Substantia nigra (tissue), 51 donors: ENCODE measurements at places on chromosomes 6 and 20.

DNA sequence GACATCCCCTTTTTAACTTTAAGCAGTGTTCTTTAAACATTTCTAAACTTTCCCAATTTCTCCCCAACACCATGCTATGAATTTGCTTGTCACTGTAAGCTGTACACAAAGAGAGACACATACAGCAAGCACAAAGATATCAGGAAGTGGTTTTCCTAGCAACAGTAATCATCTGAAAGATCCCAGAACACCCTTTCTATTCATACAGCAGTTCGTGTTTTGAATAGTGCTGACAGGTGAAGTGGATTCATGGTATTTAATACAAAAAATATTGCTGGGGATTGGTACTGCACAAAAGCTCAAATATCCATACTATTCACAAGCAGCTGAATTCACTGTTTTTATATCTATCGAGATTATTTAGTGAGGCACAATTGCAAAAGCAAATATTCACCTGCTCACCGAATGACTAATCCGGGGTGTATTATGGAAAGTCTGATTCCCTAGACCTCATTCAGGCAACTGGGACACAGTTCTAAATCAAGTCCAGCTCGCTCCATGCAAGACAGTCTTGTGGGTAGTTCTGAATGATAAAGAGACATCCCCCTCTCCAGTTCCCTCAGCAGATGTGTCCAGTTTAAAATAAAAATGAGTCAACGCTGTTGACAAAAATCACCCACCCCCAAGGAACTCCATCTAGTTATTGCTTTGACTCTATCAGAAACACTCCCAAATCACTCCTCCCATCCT, 107.1 kb upstream of the TSHZ2 start:
- DNase-seq: no peak

- no peak for DNase-seq
Measured at GRCh38 chr6:168834801-168835200, 393.8 kb downstream of the SMOC2 start.

DNA sequence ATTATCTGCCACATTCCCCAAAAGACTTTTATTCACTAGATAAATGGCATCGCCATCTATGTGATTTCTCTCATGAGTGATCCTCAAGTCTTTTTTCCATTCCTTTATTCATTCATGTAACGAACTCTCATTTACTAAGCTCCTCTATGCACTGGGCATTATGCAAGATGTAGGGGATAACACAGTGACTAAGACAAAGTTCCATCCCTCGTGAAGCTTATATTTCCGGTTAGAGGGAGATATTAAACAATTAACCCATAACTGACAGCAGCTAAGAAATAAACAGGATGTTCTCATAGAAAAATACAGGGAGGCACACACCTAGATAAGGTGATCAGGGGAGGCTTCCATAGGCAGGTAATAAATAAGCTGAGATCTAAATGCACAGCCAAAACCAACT, 17.2 kb upstream of the PREX1 start:
- DNase-seq: no peak

GRCh38 chr6:41519745-41520699, 26.2 kb upstream of the FOXP4 start:
- no peak for DNase-seq

- DNase-seq: no peak
Measured at GRCh38 chr20:43472671-43473380, 15.1 kb downstream of the SRSF6 start.

DNA sequence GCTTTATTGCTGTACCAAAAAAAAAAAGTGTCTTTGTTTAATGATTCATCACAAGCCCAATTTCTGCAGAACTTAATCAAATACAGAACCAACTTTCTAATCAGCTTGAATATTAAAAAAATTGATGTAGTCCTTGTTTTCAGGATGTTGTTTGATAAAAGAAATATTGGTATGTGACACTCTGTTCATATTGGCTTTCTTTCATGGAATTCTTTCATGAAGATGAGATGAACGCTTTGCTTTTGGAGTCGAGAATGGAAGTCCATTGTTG, 184.3 kb downstream of the ZNF217 start:
- no peak for DNase-seq

- no peak for DNase-seq
Measured at GRCh38 chr20:51505566-51505965, 37.0 kb downstream of the NFATC2 start.

DNA sequence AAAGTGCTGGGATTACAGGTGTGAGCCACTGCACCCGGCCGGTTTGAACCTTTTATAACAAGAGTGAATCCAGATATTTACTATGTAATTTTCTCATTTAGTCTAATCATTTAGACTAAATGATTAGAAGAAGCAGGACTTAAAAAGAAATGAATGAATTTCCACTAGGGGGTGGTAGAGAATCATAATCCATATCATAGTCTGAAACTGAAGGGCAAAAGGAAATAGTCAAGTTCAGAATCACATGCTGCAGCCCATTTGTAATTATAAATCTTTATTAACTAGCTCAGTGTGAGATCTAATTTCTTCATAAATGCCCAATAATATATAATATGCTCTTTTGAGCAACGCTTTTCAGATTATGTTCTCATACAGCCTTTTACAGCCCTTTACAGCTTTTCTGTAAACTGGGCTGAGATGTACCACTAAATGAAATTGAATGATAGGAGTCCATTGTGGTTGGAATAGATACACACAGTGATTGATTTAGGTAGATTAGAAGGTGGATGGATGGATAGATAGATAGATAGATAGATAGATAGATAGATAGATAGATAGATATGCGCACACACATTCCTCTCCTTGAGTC, 31.8 kb downstream of the PSMB9 start:
- no peak for DNase-seq

- DNase-seq: no peak
Measured at GRCh38 chr6:112087916-112088315, 525 bp downstream of the FAM229B start.

- DNase-seq: no peak
Measured at GRCh38 chr20:64027981-64028685, 7.8 kb upstream of the C20orf204 start.

DNA sequence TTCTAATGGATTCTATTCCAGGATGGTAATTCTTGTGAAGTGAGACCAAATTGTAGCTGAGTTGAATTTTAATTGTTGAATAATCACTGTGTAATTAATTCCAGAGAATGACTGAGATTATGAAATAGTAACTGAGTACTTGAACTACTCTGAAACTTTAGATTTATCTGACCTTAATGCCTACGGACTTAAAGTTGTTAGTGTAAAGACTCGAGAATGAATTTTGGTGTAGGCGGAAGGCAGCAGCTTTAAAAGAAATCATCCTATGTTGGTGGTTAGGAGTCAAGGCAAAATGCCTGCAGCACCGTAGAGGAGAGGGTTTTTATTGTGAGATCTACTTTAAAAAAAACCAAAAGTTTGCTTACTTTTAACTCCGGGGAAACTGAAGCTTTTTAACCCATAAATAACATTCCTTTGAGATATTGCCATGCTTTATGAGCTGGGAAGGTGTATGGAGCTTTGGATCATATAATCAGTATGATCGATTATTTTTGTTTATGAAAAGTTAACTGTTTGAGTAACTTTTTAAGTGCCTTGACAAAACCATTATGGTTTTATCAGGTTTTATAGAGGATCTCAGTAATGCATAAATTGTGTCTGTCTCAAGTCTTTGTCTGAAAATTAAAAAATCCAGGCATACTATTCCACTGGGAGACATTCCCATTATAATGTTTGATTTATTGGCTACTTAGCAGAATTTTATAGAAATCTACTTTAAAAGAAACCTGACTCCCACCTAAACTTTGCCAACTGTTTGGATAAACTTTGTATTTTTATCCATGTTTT, 46.1 kb downstream of the MYO6 start:
- DNase-seq: no peak

- no peak for DNase-seq
Measured at GRCh38 chr6:49563006-49563886, 12.8 kb downstream of the C6orf141 start.

- no peak for DNase-seq
Measured at GRCh38 chr6:28003059-28003458, 46.0 kb downstream of the OR2B6 start.

- no peak for DNase-seq
Measured at GRCh38 chr6:79369026-79369425, 134.5 kb upstream of the HMGN3 start.

- DNase-seq: no peak
Measured at GRCh38 chr6:29907637-29908340, 34.5 kb upstream of the HLA-A start.

- no peak for DNase-seq
Measured at GRCh38 chr6:129454488-129454887, 255.5 kb downstream of the ARHGAP18 start.

GRCh38 chr6:52325695-52326471, 36.1 kb upstream of the PAQR8 start:
- no peak for DNase-seq

- DNase-seq: no peak
Measured at GRCh38 chr6:108850669-108851465, 2.6 kb downstream of the ARMC2 start.

DNA sequence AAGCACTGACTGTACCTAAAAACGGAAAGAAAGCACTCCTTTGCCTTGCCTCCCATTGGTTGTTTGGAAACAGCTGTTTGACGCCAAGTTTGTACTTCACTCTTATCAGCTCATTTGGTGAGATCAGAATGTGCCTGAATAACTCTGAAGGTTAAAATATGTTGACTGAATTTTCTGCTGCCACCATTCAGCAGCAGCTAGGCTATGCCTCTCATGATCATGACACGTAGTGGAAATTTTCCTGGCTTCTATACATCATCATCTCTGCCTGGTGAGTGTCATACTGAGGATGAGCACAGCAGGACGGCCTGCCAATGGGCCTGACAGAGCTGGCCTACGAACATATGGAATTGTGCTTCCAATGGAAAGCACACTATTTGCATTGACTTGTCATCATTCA, 704.9 kb upstream of the CITED2 start:
- DNase-seq: no peak

DNA sequence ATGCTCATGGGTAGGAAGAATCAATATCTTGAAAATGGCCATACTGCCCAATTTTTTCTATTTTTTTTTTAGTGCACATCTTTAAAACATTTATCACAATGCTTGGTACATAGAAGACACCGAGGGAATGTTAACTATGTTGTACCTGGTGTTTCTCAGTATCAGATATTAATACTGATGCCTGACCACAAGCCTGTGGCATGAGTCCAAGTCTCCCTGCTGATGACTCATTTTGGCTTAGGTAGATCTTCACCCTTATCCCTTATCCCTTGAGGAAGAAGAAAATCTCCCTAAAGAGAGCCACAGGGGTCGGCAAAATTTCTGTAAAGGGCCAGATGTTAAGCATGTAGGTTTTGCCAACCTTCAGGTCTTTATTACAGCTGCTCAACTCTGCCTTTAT, 14.5 kb downstream of the CD109 start:
- no peak for DNase-seq

DNA sequence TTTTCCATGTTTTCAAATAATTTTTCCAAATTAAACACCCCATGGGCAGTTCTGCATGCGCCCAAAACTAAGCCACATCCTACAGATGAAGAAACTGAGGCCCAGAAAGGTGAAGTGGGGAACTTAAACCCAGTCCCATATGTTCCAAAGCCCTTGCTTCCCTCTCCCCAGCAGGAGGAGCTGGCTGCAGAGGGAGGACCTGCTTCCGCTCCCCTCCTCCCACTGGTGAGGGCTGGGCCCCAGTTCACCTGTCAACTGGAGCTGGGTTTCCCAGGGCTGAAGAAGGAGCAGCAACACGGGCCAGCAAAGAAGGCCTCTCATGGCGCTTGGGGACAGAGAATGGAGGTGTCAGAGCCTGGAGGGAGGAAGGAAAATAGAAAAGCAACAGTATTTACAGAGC, 1.4 kb upstream of the RBPJL start:
- no peak for DNase-seq

DNA sequence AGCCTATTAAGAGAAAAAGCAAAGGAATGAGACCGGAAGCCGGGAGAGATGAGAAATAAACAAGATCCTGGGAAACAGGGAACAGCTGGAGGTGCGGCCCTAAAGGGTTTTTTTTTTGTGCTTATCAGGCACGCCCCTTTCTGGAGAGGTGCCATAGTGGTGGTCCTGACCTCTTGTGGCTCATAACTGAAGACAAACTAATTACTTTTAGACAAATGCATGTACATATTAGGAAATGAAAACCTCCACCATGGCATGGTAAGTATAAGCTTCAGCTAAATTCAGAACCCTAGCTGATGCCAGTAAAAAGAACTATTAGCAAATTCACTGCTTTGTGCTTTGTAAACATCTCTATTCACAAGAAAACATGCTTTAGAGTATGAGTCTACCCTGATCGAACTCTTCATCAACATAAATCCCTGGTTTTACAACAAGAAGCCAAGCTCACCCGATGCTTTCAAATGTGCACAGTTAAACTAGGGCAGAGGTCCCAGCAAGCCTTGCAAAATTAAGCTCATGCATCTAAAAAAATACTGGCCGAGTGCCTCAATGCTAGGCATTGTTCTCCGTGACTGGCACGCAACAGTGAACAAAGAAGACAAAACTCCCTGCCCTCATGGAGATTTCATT, 96.4 kb upstream of the MRPS10 start:
- no peak for DNase-seq

DNA sequence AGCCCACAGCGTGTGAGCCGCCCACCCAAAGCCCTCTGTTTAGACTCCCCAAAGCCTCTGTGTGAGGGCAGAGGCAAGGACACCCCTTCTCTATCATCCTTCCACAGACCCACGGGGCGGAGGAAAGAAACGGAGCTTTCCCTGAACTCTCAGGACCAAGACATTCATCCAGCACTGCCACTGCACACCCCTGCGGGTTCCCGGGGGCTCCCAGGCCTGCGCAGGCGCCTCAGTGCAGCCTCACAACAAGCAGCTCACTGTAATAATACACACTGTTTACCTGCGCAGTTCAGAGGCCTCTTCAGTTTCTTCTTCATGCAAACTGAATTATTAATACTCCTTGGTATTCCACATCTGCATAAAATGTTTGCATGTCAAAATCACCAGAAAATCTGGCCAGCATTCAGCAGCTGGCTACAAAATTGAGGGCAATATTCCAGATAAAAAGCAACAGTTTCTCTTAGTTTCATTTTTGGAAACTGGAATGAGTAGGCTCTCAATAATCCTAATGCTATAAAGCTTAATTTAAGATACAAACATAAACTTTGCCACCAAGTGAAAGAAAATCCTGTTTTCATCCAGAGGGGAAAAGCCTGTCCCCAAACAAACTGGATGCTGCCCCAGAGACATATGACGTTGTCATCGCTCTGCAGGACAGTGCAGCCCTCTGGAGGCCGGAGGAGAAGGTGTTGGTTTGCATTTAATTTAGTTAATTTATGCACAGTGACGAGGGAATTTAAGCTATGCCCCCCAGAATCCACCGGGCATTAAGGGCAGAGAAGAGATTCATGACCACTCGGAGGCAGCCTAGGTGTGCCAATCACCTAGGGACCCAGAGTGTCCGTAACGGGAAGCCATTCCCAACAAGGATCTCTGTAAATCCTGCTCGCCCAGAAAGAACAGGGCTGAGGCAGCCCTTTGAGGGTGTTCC, 45.3 kb downstream of the NINL start:
- peak; percentile 71 for DNase-seq

GRCh38 chr6:4574007-4574406, 202.2 kb upstream of the CDYL start:
- no peak for DNase-seq

- no peak for DNase-seq
Measured at GRCh38 chr20:62413896-62414481, 6.9 kb upstream of the CABLES2 start.
